Osteocyte (in vitro differentiated cells): ENCODE measurements at places on chromosomes 6 and 20. TPM values are rescaled to one million over a fixed set of nuclear protein-coding genes. Genes with fewer than 3 reads are reported as not detected.

DNA sequence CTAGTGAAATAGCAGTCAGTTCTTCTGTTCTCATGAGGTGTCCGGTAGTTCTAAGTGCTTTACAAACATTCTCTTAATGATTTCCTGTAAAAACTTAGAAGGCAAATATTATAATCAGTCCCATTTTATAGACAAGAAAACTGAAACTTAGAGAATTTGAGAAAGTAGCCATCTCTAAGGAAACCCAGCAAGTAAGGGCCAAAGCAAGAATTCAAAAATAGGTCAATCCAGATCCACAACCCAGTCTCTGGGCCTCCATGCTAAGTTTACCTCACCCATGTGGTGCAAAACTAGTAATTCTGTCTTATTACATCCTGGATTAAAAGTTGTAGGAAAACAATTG lies 27.6 kb upstream of the ASXL1 start:
- peaks cover 23% of the 10 kb centered on the region for H3K36me3 ChIP-seq
- no peak overlapping the region for H3K27ac ChIP-seq
- peaks cover 24% of the 10 kb centered on the region for H3K4me1 ChIP-seq
- DNase-seq, result no peak
- H3K27me3 ChIP-seq, result no peaks in the 10 kb centered on the region
- H3K4me3 ChIP-seq, result no peak overlapping the region

- H3K36me3 ChIP-seq, result peaks cover 1% of the 10 kb centered on the region
- no peak overlapping the region for H3K4me3 ChIP-seq
- no peak for DNase-seq
- H3K27ac ChIP-seq, result peak overlapping the region; percentile 81
These were observed 67.6 kb downstream of the NUDT3 start for GRCh38 chr6:34324738-34325444.

- H3K27ac ChIP-seq, result peak overlapping the region; percentile 48
- H3K4me1 ChIP-seq, result peaks cover 34% of the 10 kb centered on the region
- H3K27me3 ChIP-seq, result no peaks in the 10 kb centered on the region
- no peak overlapping the region for H3K4me3 ChIP-seq
These were observed 62.0 kb downstream of the ATXN1 start for GRCh38 chr6:16698997-16699868.

- no peaks in the 10 kb centered on the region for H3K27me3 ChIP-seq
- no peaks in the 10 kb centered on the region for H3K36me3 ChIP-seq
- H3K4me3 ChIP-seq, result no peak overlapping the region
These were observed 9.3 kb downstream of the CDS2 start for GRCh38 chr20:5136096-5136495.

GRCh38 chr6:15420959-15421438 lies 175.1 kb downstream of the JARID2 start:
- H3K27me3 ChIP-seq, result no peaks in the 10 kb centered on the region
- no peak for DNase-seq
- no peak overlapping the region for H3K4me3 ChIP-seq
- no peak overlapping the region for H3K27ac ChIP-seq
- H3K36me3 ChIP-seq, result peaks cover 24% of the 10 kb centered on the region

GRCh38 chr6:152356662-152357061 lies 280.5 kb downstream of the SYNE1 start:
- H3K27me3 ChIP-seq, result no peaks in the 10 kb centered on the region
- H3K4me3 ChIP-seq, result no peak overlapping the region
- H3K4me1 ChIP-seq, result peaks cover 5% of the 10 kb centered on the region

DNA sequence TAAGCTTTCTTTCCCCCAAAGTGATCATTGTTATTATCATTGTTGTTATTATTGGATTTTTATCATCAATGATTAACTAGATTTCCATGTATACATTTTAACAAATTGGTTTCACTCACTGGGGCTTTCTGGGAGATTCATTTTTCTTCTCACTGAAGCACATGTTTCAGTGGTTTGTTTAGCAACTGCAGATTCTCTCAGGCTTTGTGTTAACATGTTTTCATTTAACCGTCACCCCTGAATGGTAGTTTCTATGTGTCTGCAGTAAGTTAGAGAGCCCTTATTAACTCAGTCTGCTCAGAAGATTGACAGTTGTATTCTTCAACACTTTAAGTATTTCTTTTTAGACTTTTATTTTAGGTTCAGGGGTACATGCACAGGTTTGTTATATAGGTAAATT lies 12.4 kb downstream of the ZKSCAN4 start:
- no peak for DNase-seq
- no peaks in the 10 kb centered on the region for H3K4me1 ChIP-seq
- no peak overlapping the region for H3K4me3 ChIP-seq
- H3K27me3 ChIP-seq, result no peaks in the 10 kb centered on the region

DNA sequence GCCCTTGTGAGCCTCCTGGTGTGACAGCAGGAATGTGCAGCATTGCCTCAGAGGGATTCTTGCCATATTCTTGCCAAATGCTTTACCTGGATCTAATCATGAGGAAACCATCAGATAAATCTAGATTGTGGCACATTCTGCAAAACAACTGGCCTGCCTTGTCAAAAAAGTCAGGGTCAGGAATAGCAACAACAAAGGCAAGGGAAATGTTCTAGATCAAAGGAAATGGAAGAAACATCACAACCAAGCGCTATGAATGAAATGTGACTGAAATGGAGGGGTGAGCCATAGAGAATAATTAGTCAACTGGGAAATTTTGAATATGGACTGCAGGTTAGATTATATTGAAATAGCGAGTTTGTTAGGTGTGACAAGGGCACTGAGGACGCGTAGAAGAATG lies 262.6 kb upstream of the CDYL start:
- peaks cover 24% of the 10 kb centered on the region for H3K27me3 ChIP-seq
- no peak overlapping the region for H3K27ac ChIP-seq
- no peak for DNase-seq
- no peak overlapping the region for H3K4me3 ChIP-seq
- H3K4me1 ChIP-seq, result no peaks in the 10 kb centered on the region

- no peak for DNase-seq
- H3K4me1 ChIP-seq, result no peaks in the 10 kb centered on the region
- H3K27ac ChIP-seq, result no peak overlapping the region
- no peaks in the 10 kb centered on the region for H3K36me3 ChIP-seq
- H3K4me3 ChIP-seq, result no peak overlapping the region
- H3K27me3 ChIP-seq, result peaks cover 30% of the 10 kb centered on the region
These were observed 12.8 kb upstream of the PLEKHG1 start for GRCh38 chr6:150586850-150587359.

GRCh38 chr6:49744259-49744658 lies at the start of gene CRISP3:
Gene CRISP3 (minus strand): TSS chr6:49744388. CDS start chr6:49744367, 21 bp downstream.
- DNase-seq, result no peak
- no peak within 1 kb of the TSS for H3K4me3 ChIP-seq
- H3K4me1 ChIP-seq, result no peaks in the 10 kb centered on the region
- H3K36me3 ChIP-seq, result no peaks in the 10 kb centered on the region

DNA sequence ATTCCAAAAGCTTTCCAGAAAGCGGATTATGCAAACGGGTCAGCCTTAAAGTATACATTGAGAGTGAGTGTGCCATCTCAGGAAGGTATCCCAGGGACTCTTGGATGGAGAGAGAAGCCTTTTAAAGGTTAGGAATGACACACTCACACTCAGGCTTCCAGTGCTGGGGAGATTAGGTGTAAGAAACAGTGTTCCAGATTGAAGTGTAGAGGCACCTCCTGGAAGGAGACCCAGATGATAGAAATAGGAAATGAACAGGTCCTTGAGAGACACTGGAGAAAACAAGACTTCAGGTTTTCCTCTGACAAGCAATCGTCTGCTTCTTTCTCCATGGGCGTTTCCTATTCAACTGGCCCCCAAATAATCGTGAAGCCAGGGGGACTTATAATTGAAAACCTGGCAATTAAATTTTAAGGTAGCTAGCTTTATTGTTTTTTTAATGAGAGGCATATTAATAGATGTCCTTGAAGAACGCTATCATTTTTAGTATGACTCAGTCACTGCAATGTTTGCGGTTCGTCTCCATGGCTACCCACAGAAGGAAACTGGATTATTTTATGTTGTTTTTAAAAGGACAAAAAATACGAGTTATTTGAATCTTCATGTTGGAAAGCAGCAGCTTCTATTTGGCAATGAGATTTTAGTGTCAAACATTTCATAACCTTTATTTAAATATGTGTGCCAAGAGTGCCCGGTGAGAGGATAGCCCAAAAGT lies 85.3 kb downstream of the TRMT6 start:
- H3K27ac ChIP-seq, result peak overlapping the region; percentile 25
- peaks cover 12% of the 10 kb centered on the region for H3K4me1 ChIP-seq
- no peak for DNase-seq
- no peaks in the 10 kb centered on the region for H3K27me3 ChIP-seq
- no peaks in the 10 kb centered on the region for H3K36me3 ChIP-seq
- H3K4me3 ChIP-seq, result no peak overlapping the region

GRCh38 chr6:131015630-131016263 lies 47.3 kb downstream of the EPB41L2 start:
- no peaks in the 10 kb centered on the region for H3K36me3 ChIP-seq
- H3K4me3 ChIP-seq, result no peak overlapping the region
- H3K27me3 ChIP-seq, result no peaks in the 10 kb centered on the region

DNA sequence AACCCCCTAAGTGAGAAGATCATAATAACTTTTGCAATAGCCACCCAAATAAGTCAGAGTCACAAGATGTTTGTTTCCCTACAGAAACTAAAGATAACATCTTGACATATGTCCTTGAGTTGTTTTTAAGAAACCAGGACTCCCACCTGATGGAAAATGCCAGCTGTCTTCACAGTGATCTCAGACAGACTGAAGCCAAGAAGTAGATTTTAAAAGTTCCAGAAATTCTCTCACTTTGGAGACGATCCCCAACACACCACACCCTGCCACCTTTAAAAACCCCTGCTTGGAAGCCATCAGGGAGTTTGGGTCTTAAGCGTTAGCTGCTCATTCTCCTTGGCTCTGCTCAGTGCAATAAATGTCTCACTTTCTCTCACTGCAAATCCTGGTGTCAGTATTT lies 63.0 kb downstream of the GPR6 start:
- H3K4me1 ChIP-seq, result peaks cover 5% of the 10 kb centered on the region
- no peak overlapping the region for H3K27ac ChIP-seq
- no peaks in the 10 kb centered on the region for H3K36me3 ChIP-seq
- peaks cover 26% of the 10 kb centered on the region for H3K27me3 ChIP-seq

- peaks cover 87% of the 10 kb centered on the region for H3K36me3 ChIP-seq
- H3K27me3 ChIP-seq, result no peaks in the 10 kb centered on the region
- DNase-seq, result no peak
- peak overlapping the region; percentile 40 for H3K27ac ChIP-seq
- H3K4me3 ChIP-seq, result no peak overlapping the region
These were observed 120.9 kb downstream of the COL12A1 start for GRCh38 chr6:75084872-75085381.

DNA sequence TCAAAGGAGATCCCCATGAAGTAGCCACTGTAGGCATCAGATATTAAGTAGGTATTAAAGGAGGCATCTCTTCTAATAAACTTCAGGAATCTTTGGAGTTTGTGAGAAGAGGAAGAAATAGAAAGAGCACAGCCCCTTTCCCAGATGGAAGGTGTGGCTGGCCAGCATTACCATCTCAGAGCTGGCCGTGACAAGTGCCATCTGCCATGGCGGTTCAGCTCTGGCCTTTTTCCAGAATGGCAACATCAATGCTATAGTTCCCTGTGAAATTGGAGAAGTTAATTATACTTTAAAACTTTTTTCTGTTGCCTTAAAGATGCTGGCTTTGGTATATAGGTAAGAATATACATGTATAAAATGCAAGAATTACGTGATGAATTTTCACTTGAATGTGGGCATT lies 51.9 kb upstream of the MCUR1 start:
- no peaks in the 10 kb centered on the region for H3K36me3 ChIP-seq
- peaks cover 2% of the 10 kb centered on the region for H3K4me1 ChIP-seq
- no peak overlapping the region for H3K4me3 ChIP-seq
- H3K27ac ChIP-seq, result no peak overlapping the region
- no peak for DNase-seq
- H3K27me3 ChIP-seq, result peaks cover 19% of the 10 kb centered on the region

DNA sequence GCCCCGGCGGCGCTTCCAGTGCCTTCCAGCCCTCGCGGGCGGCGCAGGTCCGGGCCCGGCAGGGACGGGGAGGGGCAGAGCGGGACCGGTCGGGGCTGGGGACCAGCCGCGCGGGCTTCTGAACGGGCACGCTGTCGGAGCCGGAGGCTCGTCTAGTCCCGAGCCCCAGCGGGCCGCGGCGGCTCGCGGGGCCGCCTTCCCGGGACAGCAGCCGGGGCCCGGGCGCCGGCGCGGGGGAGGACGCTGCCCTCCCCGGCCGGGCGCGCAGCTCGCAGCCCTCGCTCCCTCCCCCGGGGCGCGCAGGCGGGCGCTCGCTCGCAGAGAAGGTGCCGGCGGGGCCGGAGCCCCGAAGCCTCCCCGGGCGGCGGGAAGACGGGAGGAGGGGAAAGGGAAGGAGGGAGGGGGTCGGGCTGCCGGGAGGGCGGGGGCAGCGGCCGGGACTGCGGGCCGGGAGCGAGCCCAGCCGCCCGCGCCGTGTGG lies 696 bp upstream of the SIRPA start:
- peak; percentile 89 for DNase-seq
- no peak overlapping the region for H3K27ac ChIP-seq
- no peaks in the 10 kb centered on the region for H3K27me3 ChIP-seq
- peak overlapping the region; percentile 77 for H3K4me3 ChIP-seq

DNA sequence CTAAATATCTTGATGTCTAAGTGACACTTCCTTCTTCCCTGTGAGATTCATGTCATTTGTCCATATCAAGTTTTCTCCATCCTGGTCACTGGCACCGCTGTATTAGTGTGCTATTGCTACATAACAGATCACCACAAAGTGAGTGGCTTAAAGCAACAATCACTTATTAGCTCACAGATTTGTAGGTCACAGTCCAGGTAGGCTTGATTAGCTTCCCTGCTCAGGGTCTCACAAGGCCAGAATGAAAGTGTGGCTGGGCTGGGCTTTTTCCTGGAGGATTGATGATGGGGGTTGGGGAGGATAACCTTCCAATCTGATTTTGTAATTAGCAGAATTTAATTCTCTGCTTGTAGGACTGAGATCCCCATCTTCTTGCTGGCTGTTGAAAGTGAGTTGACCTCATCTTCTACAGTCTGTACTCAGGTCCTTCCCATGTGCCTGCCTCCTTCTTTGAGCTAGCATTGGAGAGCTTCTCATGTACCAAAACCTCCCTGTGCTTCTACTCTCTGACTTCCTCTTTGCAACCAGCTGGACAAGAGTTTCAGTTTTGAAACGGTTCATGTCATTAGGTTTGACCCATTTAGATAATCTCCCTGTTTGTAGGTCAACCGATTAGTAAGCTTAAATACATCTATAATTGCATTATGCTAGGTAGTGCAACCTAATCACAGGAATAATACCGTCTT lies 152.4 kb upstream of the MAN1A1 start:
- no peak overlapping the region for H3K4me3 ChIP-seq
- no peaks in the 10 kb centered on the region for H3K4me1 ChIP-seq
- no peaks in the 10 kb centered on the region for H3K36me3 ChIP-seq
- DNase-seq, result no peak

GRCh38 chr6:84329516-84329915 lies 102.1 kb upstream of the CEP162 start:
- no peak for DNase-seq
- no peak overlapping the region for H3K4me3 ChIP-seq
- peaks cover 13% of the 10 kb centered on the region for H3K27me3 ChIP-seq
- no peak overlapping the region for H3K27ac ChIP-seq
- H3K36me3 ChIP-seq, result no peaks in the 10 kb centered on the region

- no peak for DNase-seq
- H3K4me3 ChIP-seq, result no peak overlapping the region
- H3K4me1 ChIP-seq, result peaks cover 2% of the 10 kb centered on the region
- H3K27ac ChIP-seq, result no peak overlapping the region
These were observed 8.7 kb downstream of the FNDC11 start for GRCh38 chr20:63562461-63563224.

Gene FAM83D
- 4.6 TPM in 2 replicates for total RNA-seq

Gene AKAP12
- 154 and 165 TPM in 2 replicates for total RNA-seq

Gene CLIC5
- total RNA-seq, result not detected in 2 replicates

Gene C6orf132
- total RNA-seq, result 4.0 and 4.3 TPM in 2 replicates

Gene PNLDC1
- total RNA-seq, result not detected in 2 replicates

Gene CENPW
- 11.4 and 14.3 TPM in 2 replicates for total RNA-seq

Gene DHX35
- 10.1 and 10.3 TPM in 2 replicates for total RNA-seq

Gene SCRT2
- total RNA-seq, result not detected in 2 replicates

Gene PAX1
- not detected in 2 replicates for total RNA-seq

Gene TCFL5
- 12.2 and 12.8 TPM in 2 replicates for total RNA-seq

Gene DCDC2
- 0.94 and 1.0 TPM in 2 replicates for total RNA-seq
